Activated CD8-positive, alpha-beta memory T cell treated with anti-CD3 and anti-CD28 coated beads for 4 hours (primary cell): ENCODE measurements at places on chromosomes 12 and 14.

DNA sequence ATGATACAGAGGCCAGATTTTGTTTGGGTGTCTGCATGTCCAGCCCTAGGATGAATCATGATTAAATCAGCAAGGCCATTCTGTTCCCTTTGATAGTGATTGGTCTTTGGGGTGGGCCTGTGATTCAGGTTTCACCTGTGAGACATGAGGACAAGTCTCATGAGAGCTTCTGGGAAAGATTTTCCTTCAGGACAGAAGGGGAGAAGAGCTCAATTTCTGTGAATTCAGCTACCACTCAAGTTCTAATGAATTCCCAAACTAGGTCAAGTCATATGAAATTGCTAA, 73.4 kb downstream of the ZNF664 start:
- no peak for DNase-seq

GRCh38 chr12:8912914-8913313, 1.4 kb upstream of the PHC1 start:
- DNase-seq, result no peak

DNA sequence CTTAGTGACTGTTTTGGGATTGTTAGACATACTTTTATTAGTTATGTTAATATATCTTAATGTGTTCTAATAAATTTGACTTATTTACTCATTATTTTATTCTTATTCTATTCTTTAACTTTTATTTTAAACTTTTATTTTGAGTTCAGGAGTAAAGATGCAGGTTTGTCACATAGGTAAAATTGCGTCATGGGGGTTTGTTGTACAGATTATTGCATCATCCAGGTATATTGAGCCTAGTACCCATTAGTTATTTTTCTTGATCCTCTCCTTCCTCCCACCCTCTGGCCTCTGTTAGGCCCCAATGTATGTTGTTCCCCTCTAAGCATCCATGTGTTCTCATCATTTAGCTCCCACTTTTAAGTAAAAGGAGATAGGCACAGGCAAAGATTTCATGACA, 495.5 kb downstream of the MDGA2 start:
- DNase-seq, result no peak

DNA sequence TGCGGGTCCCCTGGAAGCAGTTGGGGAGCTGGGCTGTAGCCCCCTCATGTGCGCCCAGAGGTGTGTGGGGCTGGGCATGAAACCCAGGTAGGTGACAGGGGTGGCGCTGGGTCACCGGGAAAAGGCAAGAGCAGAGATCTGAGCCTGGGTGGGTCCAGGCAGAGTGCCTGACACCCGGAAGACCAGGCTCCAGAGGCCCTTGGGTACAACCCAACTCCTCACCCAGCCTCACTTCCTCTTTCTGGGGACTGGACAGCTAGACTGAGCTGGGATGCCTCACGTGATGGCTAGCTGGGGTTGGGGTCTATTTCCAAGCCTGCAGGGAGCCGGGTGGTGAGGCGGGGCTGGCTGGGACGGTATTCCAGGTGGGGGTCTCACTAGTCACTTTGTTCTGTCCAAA, 16.3 kb upstream of the CYP46A1 start:
- no peak for DNase-seq

- DNase-seq, result no peak
Measured at GRCh38 chr14:74735125-74735524, 22.2 kb downstream of the FCF1 start.

GRCh38 chr14:33457617-33458016, 493.3 kb downstream of the EGLN3 start:
- DNase-seq, result no peak

GRCh38 chr12:111998015-111998414, 14.9 kb downstream of the TMEM116 start:
- no peak for DNase-seq

DNA sequence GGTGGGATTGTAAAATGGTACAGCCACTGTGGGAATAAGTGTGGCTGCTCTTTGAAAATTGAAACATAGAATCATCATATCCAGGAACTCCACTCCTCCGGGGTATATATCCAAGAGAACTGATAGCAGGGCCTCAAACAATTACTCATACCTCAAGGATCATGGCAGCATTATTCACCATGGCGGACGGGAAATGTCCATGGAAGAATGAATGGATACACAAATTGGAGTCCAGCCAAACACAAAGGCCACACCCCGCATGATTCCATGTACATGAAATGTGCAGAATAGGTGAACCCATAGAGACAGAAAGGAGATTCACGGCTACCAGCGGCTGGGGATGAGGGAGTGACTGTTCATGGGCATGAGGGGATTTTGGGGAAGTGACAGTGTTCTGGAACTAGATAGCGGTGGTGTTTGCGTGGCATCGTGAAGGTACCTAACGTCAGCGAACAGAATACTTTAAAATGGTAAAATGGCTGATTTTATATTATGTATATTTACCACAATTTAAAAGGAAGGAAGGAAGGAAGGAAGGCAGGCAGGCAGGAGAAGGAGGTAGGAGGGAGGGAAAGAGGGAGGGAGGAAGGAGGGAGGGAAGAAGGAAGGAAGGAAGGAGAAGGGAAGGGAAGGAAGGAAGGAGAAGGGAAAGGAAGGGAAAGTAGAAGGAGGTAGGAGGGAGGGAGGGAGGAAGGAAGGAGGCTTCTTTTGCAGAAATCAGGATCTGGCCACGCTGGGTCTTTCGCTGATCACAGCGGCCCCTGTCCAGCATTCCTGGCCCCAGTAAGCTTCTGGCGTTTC, 14.1 kb upstream of the NCOR2 start:
- no peak for DNase-seq

DNA sequence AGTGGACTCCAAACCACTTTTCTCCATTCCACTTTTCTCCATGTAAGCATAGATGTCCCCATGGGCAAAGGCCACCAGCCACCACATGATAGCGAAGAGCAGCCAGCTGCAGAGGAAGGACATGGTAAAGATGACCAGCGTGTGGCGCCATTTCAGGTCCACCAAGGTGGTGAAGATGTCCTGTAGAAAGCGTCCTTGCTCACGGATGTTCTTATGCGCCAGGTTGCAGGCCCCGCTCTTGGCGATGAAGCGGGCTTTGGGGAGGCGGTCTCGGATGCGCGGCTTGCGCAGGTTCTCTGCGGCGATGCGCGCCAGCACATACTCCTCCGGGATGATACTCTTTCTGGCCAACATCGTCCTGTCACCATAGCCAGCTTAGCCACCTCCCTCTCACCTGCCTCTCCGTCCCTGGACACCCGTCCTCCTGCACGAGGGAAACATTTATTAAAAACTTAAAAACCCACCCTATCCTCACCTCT, 1.2 kb downstream of the KCNJ8 start:
- no peak for DNase-seq

DNA sequence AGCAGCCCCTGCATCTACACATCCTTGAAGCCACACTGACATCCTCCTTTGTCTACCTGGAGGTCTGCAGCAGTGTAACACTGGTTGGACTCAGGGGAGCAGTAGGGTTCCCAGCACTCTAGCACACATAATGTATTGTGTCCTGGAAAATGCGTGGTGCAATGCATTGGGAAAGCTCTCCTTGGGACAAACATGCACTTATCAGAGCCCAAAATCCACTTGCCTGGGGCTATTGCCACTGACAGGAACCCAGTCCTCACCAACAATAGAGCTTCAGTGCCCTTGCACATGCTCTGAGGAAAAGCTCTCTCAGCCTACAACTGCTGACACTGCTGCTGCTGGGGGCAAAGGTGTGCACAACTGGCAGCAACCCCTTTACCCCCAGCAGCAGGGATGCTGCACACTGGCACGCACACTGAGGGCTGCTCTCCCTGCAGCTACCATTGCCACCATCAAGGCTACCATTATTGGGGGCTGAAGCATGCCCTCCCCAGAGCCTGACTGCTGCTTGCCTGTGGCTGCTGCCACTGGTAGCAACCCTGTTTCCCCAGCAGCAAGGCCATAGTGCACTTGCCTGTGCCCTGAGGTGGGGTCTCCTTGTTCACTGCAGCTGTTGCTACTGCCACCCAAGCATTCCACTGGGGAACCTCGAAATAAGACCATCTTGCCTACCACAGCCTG, 221.9 kb downstream of the SLC38A4 start:
- no peak for DNase-seq

DNA sequence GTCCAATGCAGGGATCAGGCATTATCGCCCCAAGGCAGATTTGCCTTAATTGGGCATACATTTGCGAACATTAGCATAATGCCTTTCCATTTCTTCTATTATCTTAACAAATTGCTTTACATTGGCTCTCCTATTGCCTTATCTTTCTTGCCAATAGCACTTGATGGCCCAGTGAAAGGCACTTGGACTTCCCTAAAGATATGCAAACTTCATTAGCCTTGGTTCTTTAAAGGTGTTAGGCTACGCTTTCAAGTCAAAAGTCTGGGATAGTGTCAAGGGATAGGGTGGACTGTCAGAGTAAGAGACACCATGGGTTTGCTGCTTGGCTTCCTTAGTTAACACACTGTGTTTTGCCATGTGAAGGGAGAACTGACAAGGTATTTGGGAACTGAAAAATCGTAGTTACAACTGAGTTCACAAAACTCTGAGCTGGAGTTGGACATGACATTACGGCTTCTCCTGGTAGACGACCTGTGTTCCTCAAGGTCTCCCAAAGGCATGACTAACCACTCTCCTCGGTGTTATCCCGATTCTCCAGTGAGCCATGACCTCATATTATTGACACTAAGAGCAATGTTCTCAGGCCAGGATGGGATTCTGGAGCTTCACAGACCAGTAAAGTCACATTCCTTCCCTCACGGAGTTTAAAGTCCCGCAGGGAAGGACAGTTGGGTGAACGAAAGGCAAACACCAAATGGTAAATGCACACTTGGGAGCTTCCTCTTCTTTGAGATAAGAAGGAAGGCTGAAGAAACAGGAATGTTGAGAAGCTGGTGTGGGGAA, 65.2 kb downstream of the TBC1D30 start:
- DNase-seq, result no peak
